Stimulated activated CD8-positive, alpha-beta memory T cell treated with anti-CD3 and anti-CD28 coated beads, Interleukin-15, amount 100 ng/mL, for 1 hour (primary cell): ENCODE measurements at places on chromosomes 2 and 18.

DNA sequence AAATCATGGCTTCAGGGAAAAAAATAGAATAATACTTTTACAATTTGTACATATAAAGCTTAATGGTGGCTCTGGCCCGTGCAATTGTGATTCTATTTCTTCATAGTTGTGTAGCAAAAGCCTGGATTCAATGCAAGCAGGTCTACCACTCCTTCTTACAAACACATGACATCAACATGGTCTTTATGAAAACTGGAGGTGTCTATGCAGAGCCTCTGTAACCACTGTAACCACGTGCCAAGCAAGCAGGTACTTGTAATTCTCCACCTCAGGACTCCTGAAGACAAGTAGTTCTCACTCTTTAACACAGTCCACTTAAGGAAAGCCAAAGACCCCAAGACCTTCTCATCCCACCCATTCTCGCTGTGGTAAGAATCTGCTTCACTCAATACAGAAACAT, 62.6 kb downstream of the METTL4 start:
- DNase-seq = no peak

DNA sequence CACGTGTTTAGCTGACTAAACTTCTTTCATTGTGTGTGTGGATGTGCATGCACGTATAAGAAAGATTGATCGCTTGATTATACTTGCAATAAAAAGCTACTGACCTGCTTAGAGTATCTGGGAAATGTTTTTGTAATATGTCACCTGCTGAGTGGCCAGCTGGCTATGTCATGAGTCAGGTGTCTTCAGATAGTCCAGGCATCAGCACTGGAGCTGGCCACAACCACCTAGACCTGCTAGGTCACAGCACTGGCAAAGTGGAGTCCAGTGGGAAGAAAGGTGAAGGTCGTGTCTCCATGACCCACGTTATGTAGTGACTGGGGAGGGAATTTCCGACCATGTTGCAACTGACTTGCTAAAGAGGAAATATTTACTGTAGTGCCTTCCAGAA, 147.0 kb downstream of the ESCO1 start:
- DNase-seq = no peak

- no peak for DNase-seq
Observed at GRCh38 chr2:134224005-134224404, 29.9 kb upstream of the MGAT5 start.

- DNase-seq = no peak
Observed at GRCh38 chr2:129587426-129588064, 391.9 kb upstream of the RAB6C start.

- DNase-seq = no peak
Observed at GRCh38 chr18:43751835-43752234, 474.5 kb upstream of the SYT4 start.

- DNase-seq = no peak
Observed at GRCh38 chr2:202821206-202822160, 50.1 kb downstream of the ICA1L start.

DNA sequence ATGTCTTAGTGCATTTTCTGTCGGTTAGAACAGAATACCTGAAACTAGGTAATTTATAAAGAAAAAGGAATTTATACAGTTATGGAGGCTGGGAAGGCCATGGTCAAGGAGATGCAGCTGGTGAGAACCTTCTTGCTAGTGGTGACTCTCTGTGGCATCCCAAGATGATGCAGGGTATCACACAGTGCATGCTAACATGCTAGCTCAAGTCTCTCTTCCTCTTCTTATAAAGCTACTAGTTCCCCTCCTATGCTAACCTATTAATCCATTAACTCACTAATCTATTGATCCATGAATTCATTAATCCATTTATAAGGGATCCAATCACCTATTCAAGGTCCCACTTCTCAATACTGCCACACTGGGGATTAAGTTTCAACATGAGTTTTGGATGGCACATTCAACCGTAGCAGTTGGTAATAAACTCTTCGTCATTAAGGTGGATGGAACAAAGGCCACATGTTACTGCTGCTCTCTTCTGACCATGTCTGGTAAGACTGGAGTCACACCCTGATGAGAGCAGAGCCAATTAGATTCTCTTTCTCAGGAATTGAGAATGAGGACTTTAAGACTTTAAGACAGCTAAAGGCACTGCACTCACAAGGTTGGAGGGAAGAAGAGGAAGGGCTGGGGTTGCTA, 211.6 kb upstream of the SMAD7 start:
- DNase-seq = no peak

- no peak for DNase-seq
Observed at GRCh38 chr2:170404846-170405245, 226.9 kb downstream of the MYO3B start.

- no peak for DNase-seq
Observed at GRCh38 chr2:241081190-241081642, 20.9 kb downstream of the MTERF4 start.

- no peak for DNase-seq
Observed at GRCh38 chr2:74576863-74577229, 22.3 kb downstream of the DOK1 start.

GRCh38 chr2:224182498-224182897, 143.4 kb upstream of the SERPINE2 start:
- no peak for DNase-seq

DNA sequence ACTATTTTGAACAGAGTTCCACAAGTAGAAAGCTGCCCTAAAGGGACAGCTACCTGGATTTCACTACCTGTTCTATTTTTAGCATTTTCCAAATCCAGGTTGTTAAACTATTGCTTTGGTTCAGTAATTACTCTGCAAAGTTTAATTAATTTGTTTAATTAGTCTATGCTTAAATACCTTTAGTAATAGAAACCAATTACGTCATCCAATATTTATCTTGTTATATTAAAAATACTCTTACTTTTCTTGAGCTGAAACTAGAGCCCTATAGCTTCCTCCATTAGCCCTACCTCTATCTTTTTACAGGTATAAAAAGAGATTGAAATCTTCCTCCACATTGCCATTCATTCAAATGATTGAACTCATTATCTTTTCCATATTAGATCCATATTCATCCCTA, 514.6 kb downstream of the DSC3 start:
- no peak for DNase-seq

- no peak for DNase-seq
Observed at GRCh38 chr2:26606847-26607190, 34.3 kb downstream of the CIB4 start.

GRCh38 chr2:106734165-106734564, 151.8 kb downstream of the ST6GAL2 start:
- no peak for DNase-seq
